ENCODE measurements at places on chromosomes 1 and 21. TPM values are rescaled to one million over a fixed set of nuclear protein-coding genes. Genes with fewer than 3 reads are reported as not detected.

Gene OR2AK2
- not detected for total RNA-seq

Gene KCNJ9
- total RNA-seq, result 0.28 TPM

Gene SIK1
- 7.9 TPM for total RNA-seq

Gene PCNX2
- 13.8 TPM for total RNA-seq

Gene KRTAP21-2
- total RNA-seq, result not detected
